ENCODE measurements at places on chromosomes 1 and 21.
A peak's percentile ranks its signal among the peaks of the same experiment; 100 is the strongest.

GRCh38 chr1:17258116-17258757, 9.3 kb downstream of the PADI3 start:
- no peak for DNase-seq

- no peak for DNase-seq
Observed at GRCh38 chr1:71089536-71090270, 8.9 kb upstream of the ZRANB2 start.

- DNase-seq: no peak
Observed at GRCh38 chr1:94660994-94661393, 119.4 kb upstream of the F3 start.

DNA sequence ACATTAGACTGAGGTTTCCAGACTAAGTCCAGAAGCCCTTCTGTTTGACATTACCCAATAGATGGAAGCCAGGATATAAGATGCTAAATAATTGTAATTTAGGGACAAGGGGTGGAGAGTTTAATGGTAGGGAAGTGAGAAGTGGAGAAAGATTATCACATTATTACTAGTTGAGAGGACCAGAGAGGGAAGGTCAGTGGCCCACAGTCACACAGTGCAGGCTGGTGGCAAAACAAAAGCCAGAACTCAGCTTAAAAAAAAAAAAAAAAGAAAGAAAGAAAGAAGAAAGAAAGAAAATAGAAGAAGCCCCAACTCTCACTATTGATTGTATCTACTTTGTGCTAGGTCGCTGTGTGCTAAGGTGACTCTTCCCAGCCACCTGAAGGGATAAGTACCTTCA, 41.6 kb upstream of the WNT4 start:
- no peak for DNase-seq

DNA sequence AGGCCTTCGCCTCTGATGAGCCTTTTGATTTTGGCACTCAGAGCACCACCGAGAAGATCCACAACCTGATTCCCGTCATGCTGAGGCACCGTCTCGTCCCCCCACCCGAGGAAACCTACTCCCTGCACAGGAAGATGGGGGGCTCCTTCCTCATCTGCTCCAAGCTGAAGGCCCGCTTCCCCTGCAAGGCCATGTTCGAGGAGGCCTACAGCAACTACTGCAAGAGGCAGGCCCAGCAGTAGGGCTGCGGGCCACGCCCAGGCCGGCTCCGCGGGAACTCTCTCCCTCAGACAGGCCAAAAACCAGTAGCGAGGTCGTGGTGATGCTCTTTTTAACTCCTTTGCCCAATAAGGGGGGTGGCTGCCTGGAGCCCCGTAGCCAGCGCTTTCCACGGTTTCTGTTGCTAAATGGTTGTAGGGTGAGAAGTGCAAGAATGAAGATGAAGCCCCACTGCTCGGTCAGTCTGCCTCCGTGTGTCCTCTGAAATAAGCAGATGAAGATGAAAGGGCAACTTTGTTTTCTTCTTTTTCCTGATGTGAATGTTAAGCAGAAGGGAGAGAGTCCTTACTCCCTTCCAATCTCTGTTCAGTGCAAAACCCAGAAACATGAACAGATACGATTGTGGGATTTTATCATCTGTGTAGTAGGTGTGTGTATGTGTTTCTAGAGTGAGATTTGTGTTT, 46.5 kb downstream of the COQ8A start:
- DNase-seq: no peak

DNA sequence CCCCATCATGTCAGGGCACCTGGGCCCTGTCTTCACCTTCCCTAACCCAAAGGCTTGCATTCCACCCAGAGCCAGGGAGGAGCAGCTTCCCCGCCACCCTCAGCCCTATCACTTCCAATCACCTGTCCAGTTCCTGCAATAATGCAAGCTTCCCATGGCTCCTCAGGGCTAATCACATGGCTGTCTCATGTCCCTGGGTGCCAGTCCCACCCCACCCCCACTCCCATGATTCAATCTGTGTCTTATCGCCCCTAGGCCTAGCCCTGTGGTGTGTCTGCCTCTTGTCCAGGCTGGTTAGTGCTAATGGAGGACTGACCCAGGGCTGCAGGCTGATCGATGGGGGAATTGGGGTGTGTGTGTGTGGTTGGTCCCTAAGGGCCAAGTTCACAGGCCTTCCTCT, 11.0 kb upstream of the PEAR1 start:
- no peak for DNase-seq

DNA sequence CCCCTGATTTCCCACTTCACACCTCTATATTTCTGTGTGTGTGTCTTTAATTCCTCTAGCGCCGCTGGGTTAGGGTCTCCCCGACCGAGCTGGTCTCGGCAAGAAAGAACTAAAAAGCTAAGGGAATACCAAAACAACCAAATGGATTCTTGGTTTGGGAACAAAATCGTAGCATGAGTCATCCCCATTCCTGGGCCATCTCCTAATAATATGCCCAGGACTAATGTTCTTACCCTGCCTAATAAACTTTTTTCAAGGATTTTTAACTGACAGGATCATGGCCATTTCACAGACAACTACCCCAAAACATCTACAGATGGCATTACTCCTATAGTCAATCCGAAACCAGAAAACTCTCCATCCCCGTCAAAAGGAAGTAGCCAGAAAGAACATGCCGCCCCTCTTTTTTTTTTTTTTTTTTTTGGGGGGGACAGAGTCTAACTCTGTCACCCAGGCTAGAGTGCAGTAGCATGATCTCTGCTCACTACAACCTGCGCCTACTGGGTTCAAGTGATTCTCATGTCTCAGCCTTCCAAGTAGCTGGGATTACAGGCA, 4.1 kb upstream of the HPDL start:
- no peak for DNase-seq

GRCh38 chr1:153057375-153057774, at the start of gene SPRR2A:
Gene SPRR2A (minus strand): TSS chr1:153057512. CDS start chr1:153056735, 777 bp downstream.
- no peak for DNase-seq

- no peak for DNase-seq
Observed at GRCh38 chr1:23341931-23342692, 2.0 kb downstream of the HNRNPR start.

- DNase-seq: peak; percentile 94
Observed at GRCh38 chr1:114346480-114347029, 164.4 kb downstream of the TRIM33 start.

GRCh38 chr1:37040773-37041172, 6.5 kb upstream of the GRIK3 start:
- DNase-seq: peak; percentile 71

DNA sequence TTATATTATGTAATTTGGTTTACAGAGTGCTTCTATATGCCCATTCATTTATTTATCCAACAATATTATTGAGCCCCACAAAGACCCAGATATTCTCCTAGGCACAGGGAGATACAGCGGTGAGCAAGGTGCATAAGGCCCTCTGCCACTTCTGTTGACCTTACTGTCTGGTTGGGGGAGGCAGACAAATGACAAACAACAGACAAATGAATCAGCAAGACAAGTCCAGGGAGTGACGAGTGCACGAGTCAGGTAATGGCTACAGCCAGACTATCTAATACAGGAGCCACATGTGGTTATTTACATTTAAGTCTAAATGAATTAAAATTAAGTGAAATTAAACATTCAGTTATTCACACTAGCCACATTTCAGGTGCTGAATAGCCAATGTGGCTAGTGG, 22.0 kb upstream of the BCAR3 start:
- no peak for DNase-seq

GRCh38 chr1:182120411-182121258, 59.1 kb upstream of the ZNF648 start:
- DNase-seq: peak; percentile 53

- no peak for DNase-seq
Observed at GRCh38 chr1:234604495-234605398, 5.2 kb downstream of the IRF2BP2 start.

- no peak for DNase-seq
Observed at GRCh38 chr21:33028773-33029384, 3.1 kb downstream of the OLIG2 start.

- no peak for DNase-seq
Observed at GRCh38 chr1:9368356-9368755, 75.7 kb downstream of the SPSB1 start.

- peak; percentile 79 for DNase-seq
Observed at GRCh38 chr1:156475568-156476500, 24.7 kb downstream of the MEF2D start.

DNA sequence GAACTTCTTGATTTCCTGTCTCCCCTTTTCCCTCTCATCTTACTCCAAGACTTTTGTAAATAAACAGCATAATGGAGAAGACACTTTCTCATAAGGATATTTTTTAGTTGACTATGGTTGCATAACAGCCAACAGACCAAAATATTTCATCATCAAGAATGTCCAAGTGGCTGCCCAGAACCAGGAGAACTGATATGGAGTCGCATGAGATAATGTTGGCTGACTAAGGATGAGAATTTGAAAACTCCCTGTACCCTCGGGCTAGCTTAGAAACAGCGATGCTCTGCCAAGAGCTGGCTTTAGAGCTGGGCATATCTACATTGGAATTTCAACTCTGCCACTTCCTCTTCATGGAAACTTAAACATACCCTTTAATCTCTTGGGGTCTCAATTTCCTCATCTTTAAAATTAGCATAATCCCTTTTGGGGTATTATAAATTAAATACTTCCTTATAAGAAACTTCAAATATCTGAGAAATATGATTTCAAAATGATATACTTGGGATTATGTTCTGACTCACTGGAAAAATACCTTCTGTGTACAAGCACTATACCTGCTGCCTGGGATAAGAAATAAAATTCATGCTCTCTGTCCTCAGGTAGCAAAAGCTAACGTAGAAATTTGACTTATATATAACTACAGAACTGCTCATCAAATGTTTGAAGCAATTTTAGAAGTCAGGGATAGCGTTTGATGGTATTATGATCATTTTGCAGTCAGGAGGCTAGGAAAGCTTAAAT, 777.3 kb downstream of the LTN1 start:
- DNase-seq: no peak

- no peak for DNase-seq
Observed at GRCh38 chr1:224959115-224959514, 29.6 kb downstream of the DNAH14 start.

DNA sequence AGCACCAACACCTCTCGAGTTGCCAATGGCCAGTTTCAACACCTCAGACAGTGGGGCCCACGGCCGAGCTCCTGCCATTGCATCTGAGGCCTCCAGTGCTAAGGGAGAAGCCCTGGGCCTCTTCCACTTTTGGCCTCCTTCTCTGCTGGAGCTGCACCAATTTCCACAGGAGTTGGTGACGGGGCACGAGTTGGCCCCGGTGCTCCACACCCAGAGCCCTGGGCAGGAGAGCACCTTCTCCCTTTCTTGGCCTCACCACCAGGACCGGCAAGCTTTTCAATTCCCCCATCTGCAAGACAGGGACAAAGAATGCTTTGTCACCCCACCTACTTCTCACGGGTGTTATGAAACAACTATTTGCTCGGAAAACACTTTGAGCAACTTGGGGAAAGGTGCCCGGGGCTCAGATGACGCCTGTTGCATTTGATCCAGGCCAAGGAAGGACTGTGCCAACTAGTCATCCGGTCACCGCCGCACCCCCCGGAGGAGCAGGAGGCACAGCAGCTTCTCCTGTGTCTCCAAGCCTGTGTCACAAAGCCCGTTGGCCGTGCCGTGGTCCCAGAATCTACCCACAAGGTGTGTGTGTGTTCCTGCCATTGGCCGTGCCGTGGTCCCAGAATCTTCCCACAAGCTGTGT, 55.2 kb downstream of the TOMM20 start:
- DNase-seq: no peak

DNA sequence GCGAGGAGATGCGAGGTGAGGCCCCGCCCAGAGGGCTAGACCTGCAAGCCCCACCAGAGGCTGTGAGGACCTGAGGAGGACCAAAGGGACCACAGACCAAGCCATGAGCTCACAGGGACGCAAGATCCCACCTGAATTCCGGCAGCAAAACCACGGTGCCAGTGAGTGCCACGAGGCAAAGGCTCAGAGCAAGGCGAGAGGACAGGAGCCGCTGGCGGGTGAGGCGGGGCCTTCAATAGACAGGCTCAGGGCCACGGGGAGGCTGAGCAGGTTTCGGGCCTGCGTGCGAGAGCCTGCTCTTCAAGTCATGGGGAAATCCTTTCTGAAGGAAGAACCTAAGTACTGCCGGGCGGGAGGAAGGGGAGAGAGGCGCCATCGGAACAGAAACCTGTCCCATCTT, 7.1 kb upstream of the TMEM240 start:
- no peak for DNase-seq

DNA sequence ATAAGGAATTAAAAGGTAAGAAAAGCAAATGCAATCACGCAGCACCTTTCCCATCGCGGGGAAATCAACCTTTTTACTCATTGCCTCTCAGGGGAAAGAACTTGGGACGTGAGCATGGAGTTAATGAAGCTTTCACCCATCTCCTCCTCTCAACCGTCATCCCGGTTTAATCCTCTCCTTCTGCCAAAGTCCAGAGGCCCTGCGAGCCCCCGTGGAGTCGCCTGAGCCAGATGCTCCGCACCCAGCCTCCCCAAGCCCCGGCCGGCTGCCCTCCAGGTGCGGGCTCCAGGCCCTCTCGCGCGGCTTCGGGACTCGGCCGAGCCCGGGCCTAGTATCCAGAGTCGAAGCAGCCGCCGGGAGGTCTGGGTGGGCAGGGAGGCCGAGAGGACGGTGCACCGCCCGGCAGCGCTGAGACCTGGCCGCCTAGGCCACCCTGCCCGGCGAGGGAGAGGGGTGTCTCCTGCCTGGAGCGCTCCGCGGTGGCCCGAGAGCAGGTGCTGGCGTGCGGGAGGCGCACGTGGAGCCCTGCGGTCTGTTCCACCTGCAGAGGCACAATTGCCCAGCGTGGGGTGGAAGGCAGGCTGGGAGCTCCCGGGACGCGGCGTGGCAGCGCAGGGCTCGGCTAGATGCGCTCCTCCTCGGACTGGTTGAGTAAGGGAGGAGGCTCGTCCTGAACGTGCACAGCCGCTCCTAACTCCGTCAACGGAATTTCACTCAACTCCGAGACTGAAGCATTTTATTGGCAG, 218.5 kb downstream of the SDCCAG8 start:
- DNase-seq: no peak

DNA sequence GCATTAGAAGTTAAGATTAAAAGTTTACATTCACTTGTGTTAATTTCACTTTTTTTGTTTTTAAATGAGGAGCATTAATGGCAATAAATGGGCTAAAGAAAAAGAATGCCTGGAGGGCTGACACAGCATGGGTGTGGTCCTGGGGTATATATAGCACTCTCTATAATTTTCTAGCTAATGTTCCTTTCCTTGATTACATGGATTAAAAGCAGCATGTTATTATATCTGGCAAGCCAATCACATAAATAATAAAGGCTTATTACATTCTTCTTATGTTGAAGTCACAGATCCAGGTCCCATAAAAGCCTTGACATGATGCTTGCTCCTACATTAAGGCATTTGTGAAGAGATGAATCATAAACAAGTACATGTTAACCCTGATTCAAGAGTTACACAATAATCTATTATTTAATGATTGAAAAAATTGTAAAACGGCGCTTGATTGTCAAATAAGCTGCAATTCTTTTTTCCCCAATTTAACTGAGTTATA, 91.4 kb downstream of the LYPLAL1 start:
- DNase-seq: no peak

DNA sequence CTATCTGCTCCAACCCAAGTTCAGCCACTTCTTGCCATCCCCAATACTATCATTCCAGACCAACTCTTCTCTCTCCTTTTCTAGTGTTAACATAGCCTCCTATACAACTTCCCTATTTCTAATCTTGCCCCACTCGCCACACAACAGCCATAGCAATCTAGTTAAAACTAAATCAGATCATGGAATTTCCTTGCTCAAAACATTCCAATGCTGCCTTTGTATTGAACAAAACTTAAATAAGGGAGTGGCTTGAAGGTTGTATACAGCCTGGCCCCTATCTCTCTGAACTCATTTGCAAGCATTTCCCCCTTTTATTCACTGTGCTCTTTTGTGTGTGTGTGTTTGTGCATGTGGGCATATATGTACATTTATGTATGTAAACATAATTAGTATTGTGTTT, 118.1 kb upstream of the SGIP1 start:
- no peak for DNase-seq

GRCh38 chr1:18088077-18088594, 19.5 kb upstream of the IGSF21 start:
- no peak for DNase-seq

All from cerebellum (tissue), 4 donors.